ENCODE measurements at places on chromosomes 1 and 21.

GRCh38 chr1:80447526-80447925 lies 1353.2 kb upstream of the ADGRL2 start:
- DNase-seq: no peak

DNA sequence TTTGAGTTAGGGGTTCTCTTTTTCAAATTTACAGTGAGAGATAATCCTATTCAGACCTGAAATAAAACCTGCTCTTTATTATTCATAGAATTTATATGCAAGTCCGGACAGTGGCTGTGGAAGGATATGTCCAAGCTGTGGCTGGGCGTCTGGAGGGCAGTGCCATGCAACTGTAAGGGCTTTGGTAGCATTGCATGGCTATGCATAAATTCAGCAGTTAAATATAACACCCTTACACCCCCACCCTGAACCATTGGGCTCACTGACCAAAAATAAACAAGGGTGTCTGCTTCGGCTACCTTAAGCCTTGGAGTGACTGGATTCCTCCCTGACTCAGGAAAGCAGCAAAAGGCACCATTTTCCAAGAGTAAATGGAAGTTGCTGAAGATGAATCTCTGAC lies 5.4 kb downstream of the CHTOP start:
- DNase-seq: no peak

GRCh38 chr21:31545036-31545435 lies 114.5 kb upstream of the SOD1 start:
- no peak for DNase-seq

- no peak for DNase-seq
Measured at GRCh38 chr1:245260110-245260882, 105.5 kb downstream of the KIF26B start.

- no peak for DNase-seq
Measured at GRCh38 chr1:64848136-64848535, 103.3 kb downstream of the RAVER2 start.

GRCh38 chr1:116408803-116409720 lies 36.0 kb downstream of the ATP1A1 start:
- no peak for DNase-seq

DNA sequence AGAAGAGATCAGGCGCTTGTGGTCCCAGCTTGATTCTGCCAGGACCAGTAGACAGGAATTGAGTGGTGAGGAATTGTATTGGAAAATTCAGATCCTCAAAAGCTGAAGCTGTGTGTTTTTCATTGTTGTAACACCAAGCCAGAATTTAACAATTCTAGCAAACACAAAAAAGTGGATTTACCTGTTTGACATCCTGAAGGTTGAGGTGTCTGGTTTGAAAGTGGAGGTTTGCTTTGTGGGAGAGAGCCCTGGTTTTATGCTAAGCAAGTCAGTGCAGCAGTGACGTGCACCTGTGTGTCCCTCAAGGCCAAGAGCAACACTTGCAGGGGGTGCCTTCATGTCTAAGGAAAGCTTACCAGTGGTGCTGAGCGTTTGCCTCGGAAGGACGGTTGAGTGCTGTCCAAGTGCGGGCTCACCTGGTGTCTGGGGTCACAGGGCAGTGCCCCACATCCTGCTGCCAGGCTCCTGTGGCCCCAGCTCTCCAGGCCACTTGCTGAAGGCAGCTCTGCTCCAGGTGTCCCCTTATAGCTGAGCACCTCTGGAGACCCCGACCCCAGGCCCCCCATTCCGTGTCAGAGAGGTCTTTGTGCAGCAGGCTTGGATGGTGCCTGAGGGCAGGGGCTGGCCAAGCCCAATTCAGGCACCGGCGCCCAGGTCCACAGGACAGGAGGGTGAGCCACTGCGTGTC lies 27.7 kb downstream of the PCNT start:
- no peak for DNase-seq

GRCh38 chr1:27095576-27095975 lies 59.3 kb downstream of the SLC9A1 start:
- DNase-seq: no peak

DNA sequence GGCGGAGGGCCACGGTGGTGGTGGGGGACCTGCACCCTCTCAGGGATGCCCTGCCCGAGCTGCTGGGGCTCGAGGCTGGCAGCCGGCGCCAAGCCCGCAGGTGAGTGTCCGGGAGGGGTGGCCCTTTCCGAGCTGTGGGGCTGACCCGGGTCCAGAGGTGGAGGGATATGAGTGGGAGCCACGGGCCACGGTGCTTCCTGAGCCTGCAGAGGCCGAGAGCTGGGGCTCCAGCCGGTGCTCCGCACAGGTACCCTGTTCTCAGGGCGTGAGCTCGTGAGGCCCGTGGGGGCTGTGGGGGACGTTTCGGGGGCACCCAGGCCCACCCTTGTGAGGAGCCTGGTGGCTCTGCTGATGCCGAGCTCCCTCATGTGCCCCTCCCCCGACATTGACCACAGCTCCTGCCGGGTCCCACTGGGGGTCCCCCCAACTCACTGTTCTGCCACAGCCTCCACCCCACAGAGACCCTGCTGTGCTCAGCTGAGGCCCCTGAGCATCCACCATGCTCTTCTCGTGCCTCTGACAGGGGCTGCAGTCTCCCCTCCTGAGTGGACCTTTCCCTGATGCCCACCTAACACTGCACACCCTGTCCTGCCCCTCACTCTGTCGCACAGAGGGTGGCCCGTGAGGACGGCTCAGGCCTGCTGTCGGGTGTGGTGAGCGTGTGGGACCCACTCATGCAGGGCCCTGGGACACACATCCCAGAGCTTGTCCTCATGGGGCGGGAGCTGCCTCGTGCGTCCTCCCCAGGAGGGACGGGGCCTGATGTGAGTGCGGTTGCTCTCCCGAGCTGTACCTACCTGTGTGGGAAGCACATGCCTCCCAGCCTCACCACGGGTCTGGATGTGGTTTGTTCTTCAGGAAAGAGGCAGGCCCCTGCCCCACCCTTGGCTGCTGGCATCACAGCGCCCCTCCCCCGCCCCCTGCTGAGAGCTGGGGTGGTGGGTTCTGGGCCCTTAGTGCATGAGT lies 27.5 kb downstream of the SLX9 start:
- DNase-seq: no peak

DNA sequence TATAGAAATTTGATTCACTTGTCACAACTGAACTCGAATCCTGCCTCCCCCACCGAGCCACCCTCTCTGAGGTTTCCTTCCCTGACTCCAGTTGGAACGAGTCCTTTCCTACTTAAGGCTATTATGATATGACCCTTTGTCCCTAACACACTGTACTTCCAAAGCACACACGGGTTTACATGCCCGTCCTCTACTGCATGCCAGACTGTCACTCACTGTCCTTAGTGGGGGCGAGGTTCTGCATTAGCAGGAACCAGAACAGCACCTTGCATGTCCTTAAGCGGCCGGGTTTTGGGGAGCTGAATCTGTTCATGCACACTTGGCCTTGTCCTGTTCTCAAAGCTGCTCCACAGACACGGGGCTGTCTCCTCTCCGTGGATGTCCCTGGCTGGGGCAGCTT lies 164.6 kb upstream of the KCNJ6 start:
- DNase-seq: no peak

DNA sequence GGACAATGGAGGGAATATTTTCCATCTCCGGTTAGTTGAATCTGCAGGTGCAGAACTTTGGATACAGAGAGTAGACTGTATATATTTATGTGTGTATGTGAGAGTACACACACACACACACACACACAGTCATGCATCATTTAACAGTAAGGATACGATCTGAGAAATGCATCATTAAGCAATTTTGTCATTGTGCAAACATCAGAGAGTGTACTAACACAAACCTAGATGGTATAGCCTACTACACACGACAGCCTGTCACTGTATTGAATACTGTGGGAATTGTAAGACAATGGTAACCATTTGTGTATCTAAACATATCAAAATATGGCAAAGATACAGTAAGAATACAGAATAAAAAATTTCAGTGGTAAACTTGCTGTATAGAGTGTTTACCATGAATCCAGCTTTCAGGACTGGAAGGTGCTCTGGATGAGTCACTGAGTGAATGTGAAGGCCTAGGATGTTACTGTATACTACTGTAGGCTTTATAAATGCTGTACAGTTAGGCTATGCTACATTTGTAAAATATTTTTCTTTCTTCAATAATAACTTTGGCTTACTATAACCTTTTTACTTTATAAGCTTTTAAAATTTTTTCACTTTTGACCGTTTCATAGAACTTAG lies 138.5 kb downstream of the ZZZ3 start:
- no peak for DNase-seq

GRCh38 chr1:64251971-64252370 lies 48.5 kb downstream of the UBE2U start:
- no peak for DNase-seq

DNA sequence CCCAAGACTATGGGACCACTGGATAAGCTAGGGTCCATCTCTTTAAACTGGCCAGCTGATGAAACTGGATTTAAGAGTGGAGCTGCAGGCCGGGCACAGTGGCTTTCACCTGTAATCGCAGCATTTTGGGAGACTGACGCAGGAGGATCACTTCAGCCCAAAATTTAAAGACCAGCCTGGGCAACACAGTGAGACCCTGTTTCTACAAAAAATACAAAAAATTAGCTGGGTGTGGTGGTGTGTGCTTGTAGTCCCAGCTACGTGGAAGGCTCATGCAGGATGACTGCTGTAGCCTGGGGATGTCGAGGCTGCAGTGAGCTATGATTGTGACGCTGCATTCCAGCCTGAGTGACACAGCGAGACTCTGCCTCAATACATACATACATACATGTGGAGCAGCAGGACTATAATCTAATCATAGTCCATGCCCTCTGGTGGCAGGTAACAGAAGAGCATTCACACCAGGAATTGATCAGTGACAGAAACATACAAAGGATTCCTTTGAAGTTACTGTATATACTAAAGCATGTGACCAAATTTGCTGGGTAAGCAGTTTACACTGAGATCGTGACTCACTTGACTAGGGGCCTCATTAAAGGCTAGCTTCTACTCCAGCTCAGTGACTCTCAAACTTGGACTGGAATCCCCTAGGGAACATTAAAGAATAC lies 101.5 kb upstream of the SLFNL1 start:
- DNase-seq: no peak

DNA sequence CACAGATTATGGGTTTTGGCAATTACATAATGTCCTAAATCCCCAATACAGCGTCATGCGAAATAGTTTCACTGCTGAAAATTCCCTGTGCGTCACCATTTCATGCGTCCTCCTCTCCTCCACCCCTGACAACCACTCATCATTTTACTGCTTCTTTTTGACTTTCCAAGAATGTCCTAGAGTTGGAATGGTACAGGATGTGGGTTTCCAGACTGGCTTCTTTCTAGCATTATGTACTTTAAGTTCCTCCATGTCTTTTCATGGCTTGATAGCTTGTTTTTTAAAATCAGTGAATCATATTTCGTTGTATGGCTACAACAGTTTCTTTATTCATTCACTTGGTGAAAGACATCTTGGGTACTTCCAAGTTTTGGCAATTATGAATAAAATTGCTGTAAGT lies 7.4 kb downstream of the NBPF3 start:
- DNase-seq: no peak

Measured in NCI-H1105 (cell line).